NCI-H1930 (cell line): ENCODE measurements at places on chromosomes 5 and 9.

DNA sequence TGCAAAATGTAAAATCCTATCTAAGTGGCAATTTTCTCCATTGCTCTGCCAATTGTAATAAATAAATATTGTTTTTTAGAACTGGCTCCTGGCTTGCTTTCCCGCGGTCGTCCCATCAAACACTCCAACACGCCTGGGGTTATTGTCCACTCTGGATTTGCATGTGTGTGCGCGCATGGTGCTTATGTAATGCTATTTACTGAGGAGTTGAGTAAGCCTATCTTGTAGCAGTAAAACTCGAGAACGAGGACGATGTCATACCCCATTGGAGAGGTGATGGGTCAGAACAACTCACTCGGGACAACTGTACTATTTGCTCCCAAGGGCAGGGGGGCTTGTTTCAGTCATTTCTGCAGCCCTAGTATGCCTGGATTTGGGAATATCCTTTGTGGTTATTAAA, 220.9 kb downstream of the PAX5 start:
- no peak for DNase-seq

GRCh38 chr5:107381189-107381856, 289.4 kb downstream of the EFNA5 start:
- DNase-seq: no peak

DNA sequence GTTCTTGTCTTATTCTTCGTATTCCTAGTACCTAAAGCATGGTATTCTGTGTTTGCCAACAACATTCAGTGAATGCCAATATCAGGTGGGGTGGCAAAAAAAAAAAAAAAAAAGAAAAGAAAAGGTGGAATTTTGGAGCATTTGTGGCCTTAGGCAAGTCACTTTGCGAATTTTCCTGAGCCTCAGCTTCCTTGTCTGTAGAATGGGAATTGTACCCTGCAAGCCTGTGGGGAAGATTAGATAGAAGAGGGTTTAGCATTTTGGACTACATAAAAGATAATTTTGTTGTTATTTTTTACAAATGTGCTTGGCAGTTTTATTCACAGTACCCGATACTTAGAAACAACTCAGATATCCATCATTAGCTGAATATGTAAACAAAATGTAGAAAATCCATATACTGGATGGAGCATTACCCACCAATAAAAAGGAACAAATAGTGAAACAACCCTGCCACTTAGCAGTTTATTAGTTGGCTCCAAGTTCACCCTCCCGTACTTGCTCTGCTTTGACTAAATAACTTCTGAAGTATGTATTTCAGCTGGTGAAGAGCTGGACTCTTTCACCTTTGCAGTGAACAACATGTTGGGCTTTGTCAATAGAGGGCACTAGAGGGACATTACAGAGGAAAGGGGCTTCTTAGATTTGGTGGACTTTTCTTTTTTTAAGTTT, 13.6 kb downstream of the UBE2D2 start:
- DNase-seq: no peak

DNA sequence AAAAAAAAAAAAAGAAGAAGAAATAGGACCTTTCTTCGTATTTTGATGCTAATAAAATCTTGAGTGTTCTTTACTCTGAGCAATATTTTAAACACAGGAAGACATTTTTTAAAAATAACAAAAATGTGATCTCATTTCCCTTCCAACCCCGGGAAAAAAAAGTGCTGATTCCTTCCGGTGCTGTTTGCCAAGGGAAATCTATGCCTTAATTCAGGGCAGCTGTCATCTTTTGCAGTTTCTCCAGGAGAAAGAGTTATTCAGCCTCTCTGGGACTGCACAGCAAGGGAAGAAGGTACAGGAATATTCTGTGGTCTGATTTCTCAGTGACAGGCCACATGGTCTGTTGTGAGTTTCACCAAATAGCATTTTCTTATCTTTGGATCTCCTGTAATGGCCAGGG, 291.9 kb upstream of the IRX1 start:
- no peak for DNase-seq

- DNase-seq: no peak
These were observed 557.6 kb downstream of the PRR16 start for GRCh38 chr5:121021681-121022080.

DNA sequence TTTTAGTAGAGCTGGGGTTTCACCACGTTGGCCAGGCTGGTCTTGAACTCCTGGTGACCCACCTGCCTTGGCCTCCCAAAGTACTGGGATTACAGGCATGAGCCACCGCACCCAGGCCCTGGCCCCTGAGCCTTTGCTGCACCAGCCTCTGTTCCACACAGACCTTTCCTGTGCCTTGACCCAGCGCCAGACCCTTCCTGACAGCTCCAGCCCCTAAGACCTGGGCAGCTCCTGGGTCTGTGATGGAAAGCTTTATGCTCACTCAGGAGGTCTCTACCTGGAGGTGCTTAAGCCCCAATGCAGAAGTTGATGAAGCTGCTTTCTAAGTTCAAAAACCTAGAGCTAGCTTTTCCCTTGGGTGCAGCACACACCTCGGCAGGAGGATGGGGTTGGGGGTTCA, 58.8 kb upstream of the NEK6 start:
- DNase-seq: no peak

DNA sequence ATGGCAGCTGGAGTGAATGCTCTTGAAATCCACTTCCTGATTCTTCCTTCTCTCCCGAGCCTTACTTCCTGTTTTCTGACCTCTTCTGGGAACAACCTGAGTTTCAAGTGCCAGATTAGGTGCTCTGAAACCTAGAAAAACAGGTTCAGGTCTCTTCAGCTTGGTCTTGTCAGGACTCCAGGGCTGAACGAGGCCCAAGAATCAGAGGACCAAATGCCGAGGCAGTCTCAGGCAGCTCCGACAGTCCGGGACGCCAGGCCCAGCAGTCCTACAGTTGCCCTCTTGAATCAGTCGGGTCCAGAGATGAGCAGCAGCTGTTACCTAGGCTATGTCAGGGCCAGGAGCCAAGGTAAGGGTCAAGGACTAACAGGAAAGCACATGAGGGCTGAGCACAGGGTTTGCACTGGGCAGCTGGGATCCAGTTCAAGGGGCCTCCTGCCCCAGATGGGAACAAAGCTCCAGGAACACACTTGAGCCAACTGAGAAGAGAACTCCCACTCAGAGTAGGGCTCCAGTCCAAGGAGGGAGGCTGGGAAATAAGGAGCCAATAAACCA, 38.3 kb upstream of the ADRA1B start:
- no peak for DNase-seq

- DNase-seq: no peak
These were observed 298.3 kb upstream of the TNC start for GRCh38 chr9:115416299-115416698.

GRCh38 chr5:128021411-128021810, 62.2 kb upstream of the SLC12A2 start:
- no peak for DNase-seq

DNA sequence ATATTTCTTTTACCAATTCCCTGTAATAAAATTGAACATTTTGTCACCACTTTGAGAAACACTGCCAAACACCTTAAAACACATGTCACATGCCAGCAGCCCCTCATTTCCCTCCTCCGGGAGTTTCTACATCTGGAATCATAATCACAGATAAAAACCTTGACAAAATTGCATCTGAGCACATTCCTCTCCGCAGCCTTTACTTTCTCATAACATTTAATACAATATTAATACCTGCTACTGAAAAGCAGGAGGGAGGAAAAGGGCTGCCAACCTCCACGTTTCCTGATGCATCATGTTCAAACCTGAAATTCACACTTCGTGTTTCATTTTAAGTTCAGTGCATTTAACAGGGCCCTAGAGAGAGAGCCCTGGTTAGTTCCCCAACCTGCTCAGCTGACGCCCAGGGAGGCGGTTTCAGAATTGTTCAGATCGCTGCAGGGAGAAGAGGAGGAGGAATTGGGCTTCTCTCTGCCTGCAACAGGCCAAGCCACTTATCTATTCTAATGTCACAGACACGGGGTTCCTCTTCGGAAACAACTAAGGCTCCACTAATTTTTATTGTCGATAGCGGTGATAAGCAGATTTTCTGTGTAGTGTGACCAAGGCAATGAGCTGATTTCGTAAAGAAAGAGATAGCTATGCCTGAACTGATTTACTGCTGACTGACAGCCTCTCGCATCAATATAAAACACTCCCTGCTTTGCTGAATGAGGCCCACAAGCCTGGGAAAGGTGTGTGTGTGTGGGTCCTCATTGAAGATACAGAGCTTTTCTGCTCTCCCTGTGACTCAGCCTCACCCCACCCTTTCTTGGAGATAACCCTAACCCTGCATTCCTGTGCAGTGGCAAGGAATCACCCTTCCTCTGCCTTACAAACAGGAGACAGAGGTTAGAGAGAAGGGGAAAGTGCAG, 4.9 kb upstream of the LHX2 start:
- DNase-seq: no peak

DNA sequence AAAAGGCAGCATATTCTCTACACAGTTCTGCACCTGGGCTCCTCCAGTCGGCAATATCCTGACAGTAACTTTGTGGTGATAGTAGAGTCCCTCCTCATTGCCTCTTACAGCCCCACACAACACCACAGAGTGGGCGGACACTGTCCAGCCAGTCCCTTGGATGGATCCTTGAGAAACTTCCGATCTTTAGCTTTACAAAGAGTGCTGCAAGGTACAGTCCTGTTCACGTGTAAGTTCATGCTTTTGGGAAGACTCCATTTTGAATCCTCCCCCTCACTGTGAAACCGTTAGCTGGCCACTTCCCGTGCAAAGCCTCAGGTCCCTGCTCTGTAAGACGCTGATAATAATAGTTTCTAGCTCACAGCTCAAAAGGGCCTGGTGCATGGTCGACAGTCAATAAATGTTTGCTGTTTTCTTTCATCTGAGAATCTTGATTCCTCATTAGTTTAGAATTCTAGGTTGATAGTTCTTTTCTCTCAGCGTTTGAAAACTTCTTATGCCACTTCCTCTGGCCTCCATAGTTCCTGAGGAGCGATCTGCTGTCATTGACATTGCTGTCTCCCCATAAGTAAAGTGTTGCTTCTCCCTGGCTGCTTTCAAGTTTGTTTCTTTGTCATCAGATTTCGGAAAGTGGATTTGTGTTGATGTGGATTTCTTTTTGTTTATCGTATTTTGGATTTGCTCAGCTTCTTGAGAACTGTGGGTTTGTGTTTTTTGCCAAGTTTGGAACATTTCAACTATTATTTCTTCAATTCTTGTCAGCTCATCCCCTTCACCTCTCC, 82.9 kb downstream of the COL23A1 start:
- no peak for DNase-seq

GRCh38 chr9:5085993-5086392, 99.4 kb downstream of the INSL6 start:
- DNase-seq: no peak

DNA sequence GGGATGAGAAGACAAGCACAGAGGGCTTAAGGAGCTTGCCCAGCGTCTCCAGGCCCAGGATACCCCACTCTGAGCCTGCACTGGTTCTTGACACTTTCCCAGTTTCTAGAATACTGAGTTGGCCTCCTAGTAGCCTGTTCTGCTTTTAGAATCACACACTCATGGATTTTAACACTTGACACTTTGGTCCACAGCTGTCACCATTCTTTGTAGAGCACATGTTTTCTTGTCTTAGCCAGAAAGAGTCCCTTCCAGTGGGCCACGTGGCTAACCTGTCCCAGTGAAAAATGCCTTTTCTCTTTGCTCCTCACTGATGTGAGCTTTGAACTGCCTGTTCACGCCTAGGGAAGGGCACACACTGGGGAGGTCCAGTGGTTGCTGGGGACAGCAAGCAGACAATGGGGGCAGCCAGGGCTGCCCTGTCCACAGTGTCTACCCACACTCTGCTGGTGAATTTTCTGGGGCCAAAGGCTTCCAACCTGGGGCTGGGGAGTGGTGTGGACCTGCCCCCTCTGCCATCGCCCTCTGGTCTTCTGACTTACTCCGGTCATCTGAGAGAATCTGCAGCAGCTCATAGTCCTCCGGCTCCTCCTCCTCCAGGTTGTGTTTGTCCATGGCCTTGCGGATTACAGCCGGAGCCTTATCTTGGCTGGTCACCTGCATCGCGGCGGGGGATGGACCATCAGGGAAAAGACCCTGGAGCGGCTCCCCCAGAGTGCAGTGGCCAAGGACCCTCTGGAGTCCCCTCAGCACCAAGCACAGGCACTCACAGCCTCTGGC, 21.1 kb downstream of the RALGDS start:
- no peak for DNase-seq

- no peak for DNase-seq
These were observed 131.8 kb downstream of the ROR2 start for GRCh38 chr9:91818225-91818585.

- DNase-seq: no peak
These were observed 66.6 kb downstream of the NTRK2 start for GRCh38 chr9:84736081-84736480.

GRCh38 chr5:112346411-112347044, 72.5 kb downstream of the EPB41L4A start:
- no peak for DNase-seq

DNA sequence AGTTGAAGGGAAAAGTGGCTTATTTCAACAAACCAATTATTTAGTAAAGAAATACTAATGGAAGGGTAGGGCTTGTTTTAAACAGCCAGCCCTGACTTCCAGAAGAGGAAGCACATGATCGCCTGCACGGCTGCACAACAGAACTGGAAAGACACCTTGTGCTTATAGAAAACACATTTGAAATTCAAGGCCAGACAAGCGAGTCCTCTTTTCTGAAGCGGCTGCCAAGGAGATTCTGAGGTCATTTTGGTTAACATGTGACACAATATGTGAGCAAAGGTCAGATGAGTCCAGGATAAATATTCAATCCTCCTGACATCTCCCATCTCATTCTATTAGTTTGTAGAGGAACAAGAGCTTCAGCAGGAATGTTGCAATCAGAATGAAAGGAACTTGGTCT, 461.4 kb upstream of the ST8SIA4 start:
- DNase-seq: no peak

GRCh38 chr9:128375865-128376264, 4.7 kb downstream of the URM1 start:
- no peak for DNase-seq

DNA sequence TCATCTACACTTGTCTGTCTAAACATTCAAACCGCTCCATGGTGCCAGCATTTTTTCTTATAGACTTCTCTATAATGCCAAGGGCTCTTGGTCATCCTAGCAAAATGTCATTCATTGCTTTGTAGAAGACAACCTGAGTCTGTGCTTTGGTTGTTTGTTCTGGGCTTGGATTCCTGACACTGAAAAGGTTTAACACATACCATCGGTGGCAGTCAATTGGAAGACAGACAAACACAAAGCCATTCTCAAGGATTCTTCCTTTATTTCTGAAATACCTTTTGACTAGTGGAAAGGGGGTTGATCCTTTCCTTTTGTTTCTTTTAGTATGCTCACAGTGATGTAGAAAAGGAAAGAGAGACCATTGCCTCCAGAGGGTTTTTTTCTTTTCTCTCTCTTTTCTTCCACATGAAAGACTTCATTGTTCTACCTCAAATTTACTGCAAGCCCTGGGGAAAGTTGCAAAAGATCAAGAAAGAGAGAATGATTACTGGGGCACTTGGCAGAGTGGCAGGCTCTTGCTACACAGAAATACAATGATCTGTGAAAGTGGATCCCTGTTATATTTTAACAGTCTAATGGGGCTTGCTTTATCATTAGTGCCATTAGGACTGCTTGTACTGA, 66.4 kb upstream of the TMC1 start:
- DNase-seq: no peak

DNA sequence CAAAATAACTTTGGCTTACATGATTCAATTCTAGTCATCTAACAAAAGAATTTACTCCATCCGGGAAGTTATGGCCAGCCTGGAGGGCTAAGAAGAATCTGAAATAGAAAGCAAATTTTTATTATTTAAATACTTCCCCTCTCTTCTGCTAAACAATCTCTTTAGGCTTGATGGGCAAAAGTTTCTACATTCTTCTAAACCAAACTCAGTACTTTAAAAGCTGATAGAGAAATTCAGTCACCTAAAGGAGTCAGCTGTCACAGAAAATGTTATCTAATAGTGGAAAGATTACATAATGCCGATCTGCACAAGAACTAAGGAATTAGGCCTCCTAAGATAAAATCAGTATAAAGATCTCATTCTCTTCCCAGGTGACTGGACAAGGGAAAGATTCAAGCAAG, 32.4 kb downstream of the GNAQ start:
- no peak for DNase-seq
